Activated CD8-positive, alpha-beta memory T cell treated with anti-CD3 and anti-CD28 coated beads for 1 hour (primary cell): ENCODE measurements at places on chromosomes 6 and 20.

- DNase-seq, result no peak
Measured at GRCh38 chr20:32535316-32535952, 49.7 kb downstream of the NOL4L start.

DNA sequence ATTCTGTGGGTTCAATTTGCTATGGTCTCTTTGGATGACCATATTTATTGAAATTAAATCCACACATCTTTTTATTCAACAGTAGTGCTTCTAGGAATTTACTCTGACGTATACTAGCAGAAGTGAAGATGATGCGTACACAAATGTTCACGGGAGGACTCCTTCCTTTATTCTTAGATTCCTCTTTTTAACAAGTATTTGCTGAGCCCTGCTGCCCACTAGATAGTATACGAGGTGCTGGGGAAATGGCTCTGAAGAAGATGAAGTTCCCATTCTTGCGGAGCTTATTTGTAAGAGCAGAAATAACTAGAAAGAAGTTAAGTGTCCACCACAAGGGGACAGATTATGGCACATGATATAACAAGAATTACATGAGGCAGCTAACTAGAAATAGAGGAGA lies 145.2 kb downstream of the DOK5 start:
- no peak for DNase-seq

GRCh38 chr6:134823710-134824034 lies 126.2 kb downstream of the ALDH8A1 start:
- no peak for DNase-seq

- DNase-seq, result no peak
Measured at GRCh38 chr6:119308048-119308570, 41.5 kb downstream of the MAN1A1 start.

DNA sequence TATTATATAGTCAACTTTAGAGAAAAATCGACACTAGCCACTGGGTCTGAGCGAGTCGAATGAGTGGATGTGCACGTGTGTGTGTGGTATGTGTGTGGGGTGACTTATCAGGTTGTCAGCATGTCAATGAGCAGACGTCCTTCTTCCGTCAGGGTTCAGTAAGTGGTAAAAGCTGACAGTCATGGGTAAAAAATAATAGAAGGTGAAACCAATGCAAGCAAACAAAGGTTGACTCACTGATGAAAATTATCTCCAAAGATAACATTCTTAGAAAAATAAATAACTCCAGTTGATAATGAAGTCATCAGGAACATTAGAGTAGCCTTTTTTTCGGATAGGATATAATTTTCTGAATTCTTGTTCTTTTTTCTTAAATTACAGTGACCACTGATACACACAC lies 243.8 kb upstream of the FOXQ1 start:
- no peak for DNase-seq

DNA sequence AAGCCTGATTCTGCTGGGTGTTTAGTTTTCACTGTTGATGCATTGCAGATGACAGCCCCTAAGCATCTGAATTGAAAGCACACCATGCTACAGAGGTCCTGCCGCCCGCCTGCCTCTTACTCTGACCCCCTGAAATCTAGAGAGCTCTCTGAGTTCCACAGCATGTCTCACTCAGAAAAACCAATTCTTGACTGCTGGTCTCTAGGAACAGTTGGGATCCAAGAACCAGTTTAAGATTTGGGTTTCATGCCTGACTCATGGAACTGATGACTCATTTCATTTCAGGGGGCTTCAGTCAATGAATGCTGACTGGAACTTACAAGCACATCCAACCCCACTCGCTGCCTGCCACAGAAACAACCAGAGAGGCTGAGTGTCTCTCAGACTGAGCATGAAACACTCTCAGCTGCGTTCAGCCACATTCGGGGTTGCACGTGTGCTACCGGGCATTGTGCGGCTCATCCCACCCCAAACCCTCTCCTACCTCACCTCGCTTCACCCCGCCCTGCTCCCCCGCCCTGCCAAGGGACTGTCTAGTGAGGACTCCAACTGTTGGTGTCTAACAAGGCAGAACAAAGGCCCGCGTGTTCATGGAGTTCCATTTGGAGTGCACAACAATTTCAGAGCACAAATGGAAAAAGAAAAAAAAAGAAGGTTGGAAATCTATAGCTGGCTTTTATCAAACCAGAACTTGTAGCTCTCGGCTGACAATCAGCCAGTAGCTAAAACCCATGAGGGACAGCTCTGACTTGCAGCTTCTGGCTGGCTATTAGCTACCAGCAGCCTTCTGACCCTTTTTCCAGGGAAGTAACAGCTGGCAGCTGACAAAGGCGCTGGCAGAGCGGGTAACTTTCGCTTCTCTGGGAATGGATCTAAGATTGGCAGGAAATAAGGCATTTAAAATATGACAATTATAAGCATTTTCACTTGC lies 20.0 kb upstream of the TRAF3IP2 start:
- DNase-seq, result no peak

DNA sequence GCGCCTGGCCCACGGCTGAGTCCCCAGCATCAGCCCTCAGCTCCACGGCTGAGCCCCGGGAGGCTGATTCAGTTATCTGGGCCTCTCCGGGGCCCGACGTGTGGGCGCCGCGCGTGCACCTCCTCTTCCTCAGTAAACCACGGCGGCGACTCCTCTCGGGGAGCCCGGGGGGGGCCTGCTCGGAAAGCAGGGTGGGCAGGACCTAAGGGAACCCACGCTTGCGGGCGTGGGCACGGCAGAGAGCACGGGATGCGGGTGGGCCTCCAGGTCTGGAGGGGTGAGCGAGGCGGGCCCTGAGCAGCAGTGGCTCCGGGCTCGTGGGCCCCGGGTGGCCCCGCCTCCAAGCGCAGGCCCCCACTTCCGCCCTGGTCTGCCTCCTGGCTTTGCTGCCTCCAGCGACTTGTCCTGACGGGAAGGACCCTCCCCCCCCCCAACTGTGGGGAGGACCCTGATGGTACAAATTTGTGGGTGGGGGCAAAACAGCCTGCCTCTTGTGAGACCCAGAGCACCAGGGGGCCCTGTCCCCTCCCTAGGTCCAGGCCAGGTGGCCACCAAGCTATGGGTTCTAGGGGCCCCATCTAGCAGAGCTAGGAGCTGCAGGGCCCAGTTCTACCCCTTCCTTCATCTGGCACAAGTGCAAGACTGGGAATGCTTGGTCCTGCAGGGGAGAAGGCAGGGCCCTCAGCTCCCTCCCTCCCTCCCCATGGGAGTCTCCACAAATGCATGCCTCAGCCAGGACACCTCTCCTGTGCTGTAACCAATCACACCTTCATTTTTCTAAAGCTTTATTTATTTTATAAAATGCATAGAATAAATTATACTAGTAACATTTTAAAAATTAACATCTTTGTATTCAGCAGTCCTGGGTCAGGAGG lies 16.9 kb downstream of the UCKL1 start:
- DNase-seq, result no peak

GRCh38 chr6:4397307-4397706 lies 261.9 kb upstream of the ECI2 start:
- DNase-seq, result no peak

DNA sequence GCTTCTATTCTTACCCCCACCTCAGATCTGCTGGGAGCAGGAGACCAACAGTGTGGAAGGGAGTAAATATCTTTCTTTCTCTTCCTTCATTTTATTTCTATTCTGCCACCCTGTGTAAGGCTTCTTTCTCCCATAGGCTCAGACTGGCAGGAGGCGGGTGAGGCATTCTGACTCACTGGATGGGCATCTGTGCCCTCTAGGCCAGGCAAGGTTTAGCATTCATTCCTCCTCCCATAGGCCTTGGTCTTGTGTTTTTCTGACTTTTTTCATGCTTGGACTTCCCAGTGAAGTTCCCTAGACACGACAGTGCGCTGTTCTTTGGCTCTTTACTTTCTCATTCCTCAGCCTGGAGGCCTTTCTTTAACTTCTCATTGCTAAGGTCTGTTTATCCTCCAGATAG lies 235.2 kb downstream of the SYNE1 start:
- no peak for DNase-seq

DNA sequence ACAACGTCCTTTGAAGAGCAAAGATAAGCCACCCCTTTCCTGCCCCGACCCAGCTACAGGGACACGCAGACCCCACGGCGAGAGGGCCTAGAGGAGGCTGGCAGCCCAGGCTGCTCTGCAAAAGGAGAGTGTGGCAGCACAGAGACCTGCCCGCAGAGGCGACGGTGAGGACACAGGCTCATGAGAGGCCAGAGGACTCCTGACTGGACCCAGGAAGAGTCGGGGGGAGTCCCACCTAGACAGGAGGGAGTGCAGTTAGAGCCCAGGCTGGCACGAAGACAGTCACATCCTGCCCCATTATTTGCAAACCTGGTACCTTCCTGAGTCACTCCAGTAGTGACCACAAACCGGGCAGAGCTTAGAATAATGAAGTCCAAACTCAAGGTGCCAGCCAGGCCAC lies 227.7 kb upstream of the CDH4 start:
- no peak for DNase-seq

GRCh38 chr6:143677891-143678791 lies at the start of gene PHACTR2:
TSS of gene PHACTR2 (plus strand) at chr6:143677965. CDS start at chr6:143678164, 199 bp downstream.
- peak; percentile 1 for DNase-seq

DNA sequence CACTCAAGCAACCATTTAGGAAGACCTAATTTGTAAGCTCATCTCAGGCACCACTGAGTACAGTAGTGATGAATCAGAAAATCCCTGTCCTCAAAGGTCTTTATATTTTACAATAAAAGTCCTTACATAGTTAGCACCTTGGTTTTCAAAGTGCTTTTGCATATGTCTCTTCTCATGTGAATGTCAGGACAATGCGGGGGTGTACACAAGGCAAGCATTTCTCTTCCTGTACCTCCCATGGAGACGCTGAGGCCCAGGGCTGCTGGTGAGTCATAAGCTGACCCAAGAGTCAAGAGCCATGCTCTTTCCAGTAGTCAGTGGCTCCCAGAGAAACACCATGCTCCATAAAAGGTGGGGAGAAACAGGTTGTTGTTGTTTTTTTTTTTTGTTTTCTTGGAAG lies 174.0 kb downstream of the GJA10 start:
- DNase-seq, result no peak

DNA sequence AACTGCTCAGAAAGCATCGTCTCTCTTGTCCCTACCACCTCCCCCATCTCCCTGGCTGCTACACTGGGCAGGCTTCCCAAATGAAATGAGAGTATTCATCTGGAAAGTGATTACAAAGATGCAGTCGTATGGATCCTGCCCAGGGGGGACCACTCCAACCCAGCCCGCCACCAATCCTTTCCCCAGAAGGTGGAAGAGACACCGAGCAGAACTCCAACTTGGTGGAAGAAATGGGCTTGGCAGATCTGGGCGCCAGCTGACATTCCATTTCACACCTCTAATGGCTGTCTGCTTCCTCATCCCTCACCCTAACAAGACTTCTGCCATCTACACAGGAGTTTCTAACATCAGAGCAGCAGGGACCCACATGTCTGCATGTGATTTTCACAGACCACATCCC lies 12.7 kb downstream of the PKHD1 start:
- DNase-seq, result no peak

GRCh38 chr6:124371974-124372475 lies 568.4 kb downstream of the NKAIN2 start:
- DNase-seq, result no peak
